ENCODE measurements at places on chromosomes 1 and 21.

GRCh38 chr1:224673141-224673540, 57.0 kb downstream of the CNIH3 start:
- no peak for DNase-seq

DNA sequence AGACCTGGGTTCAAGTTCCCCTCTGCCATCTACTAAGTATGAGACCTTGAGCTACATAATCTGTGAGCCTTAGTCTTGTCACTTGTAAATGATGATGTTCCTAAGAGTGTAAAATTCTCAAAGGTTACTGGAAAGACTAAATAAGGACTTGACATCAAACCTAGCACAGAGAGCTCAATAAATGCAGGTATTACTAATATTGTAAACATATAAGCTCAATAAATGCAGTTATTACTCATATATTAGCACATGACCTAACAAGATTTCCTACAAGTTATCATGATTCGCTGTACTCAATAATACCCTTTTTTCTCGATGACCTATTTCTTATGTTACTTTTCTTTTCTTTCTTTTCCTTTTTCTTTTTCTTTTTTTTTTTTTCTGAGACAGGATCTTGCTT, 174.9 kb downstream of the ZNF281 start:
- DNase-seq: no peak

- no peak for DNase-seq
These were observed 1.1 kb upstream of the EDN2 start for GRCh38 chr1:41485605-41486004.

DNA sequence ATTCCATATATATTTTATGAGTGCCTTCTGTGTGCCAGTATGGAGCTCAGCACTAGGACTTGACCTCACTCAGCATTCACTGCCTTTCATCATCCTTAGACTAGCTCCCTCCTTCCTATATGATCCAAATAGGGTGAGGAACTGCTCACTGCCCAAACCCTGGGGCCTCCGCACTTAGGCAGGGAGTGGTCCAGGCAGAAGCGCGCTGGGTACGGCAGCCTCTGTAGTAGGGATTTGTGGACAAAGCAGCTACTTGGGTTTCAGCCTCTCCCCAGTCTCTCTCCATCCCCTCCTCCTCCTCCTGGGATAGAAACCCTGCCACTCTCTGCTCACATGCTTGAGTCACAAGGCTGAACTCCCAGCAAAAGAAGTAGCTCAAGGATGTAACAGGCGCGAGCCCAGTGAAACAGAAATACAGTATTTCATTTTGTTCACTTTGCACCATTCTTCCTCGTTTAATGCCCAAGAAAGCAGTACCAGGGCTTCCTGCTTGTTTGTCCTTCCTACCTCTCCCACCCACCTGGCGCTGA, 32.9 kb downstream of the PLEKHA6 start:
- no peak for DNase-seq

GRCh38 chr1:12754738-12755137, 8.7 kb downstream of the CFAP107 start:
- DNase-seq: peak; percentile 49

- no peak for DNase-seq
These were observed 22.1 kb downstream of the CRYAA start for GRCh38 chr21:43190951-43191350.

- DNase-seq: no peak
These were observed 738.1 kb downstream of the ADGRL2 start for GRCh38 chr1:82538876-82539275.

- DNase-seq: peak; percentile 20
These were observed 62.8 kb downstream of the SAMSN1 start for GRCh38 chr21:14483296-14483695.

DNA sequence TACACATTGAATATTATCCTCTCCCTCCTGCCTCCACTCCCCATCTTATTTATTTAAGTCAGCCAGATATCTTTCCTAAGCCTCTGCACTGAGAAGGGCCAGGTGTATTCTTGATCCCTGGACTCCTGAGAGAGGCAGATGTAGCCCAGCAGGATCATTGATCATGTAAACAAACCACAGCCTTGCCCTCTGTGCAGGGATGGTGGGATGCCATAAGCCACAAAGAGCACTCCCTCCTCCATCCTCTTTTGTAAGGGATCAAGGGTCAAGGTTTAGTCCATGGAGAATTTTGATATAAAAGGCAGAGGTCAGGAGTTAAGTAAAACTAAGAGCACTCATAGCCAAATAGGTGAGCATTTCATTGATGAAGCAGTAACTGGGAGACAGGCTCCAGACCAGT, 17.3 kb downstream of the PHGDH start:
- DNase-seq: no peak

DNA sequence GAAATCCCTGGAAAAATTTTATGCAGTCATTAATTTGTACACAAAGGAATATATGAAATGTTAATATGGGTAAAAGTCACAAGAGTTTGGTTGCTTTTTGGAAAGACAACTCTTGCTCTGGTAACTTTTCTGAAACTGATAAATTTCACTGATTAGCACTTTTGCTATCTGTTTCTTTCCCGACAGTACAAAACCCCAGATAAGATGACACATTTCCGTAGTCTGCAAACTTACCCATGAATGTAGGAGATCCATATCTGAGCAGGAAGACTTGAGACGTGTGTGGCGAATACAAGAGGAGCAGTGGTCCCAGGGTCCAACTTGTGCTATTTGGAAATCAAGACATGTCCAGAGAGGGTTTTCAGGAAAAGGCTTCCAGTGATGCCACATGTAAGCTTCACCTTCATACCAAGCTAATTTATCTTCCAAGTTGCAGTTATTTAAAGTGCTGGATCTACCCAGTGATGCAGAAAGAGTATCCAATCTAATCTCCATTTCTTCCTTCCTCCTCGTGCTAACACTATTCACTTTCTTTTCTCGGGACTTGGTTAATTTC, 35.9 kb upstream of the SAMSN1 start:
- DNase-seq: no peak

Measured in MV-4-11 (cell line).